ENCODE measurements at places on chromosomes 6 and 20. TPM values are rescaled to one million over a fixed set of nuclear protein-coding genes. Genes with fewer than 3 reads are reported as not detected.

GRCh38 chr6:133436652-133437051, 195.5 kb downstream of the EYA4 start:
- H3K27ac ChIP-seq = no peak overlapping the region
- H3K36me3 ChIP-seq = no peaks in the 10 kb centered on the region
- H3K27me3 ChIP-seq = no peaks in the 10 kb centered on the region
- DNase-seq = no peak

The GSTA1 gene
- not detected for total RNA-seq

DNA sequence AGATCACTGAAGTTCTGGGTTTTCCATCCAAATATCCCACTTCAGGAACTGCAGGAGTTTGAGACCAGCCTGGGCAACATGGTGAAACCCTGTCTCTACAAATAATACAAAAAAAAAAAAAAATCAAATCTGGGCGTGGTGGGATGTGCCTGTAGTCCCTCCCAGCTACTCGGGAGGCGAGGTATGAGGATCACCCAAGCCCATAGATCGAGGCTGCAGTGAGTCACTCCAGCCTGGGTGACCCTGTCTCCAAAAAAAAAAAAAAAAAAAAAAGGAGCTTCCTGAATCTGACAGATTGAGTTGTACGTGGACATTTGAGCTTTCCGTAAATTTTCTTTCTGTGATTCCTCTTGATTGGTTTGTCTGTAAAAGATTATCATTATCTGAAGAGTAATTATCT, 55.6 kb downstream of the TULP4 start:
- no peak overlapping the region for H3K4me3 ChIP-seq
- no peak for DNase-seq
- H3K27ac ChIP-seq = no peak overlapping the region
- H3K4me1 ChIP-seq = no peaks in the 10 kb centered on the region
- H3K36me3 ChIP-seq = peaks cover 16% of the 10 kb centered on the region
- no peaks in the 10 kb centered on the region for H3K27me3 ChIP-seq

DNA sequence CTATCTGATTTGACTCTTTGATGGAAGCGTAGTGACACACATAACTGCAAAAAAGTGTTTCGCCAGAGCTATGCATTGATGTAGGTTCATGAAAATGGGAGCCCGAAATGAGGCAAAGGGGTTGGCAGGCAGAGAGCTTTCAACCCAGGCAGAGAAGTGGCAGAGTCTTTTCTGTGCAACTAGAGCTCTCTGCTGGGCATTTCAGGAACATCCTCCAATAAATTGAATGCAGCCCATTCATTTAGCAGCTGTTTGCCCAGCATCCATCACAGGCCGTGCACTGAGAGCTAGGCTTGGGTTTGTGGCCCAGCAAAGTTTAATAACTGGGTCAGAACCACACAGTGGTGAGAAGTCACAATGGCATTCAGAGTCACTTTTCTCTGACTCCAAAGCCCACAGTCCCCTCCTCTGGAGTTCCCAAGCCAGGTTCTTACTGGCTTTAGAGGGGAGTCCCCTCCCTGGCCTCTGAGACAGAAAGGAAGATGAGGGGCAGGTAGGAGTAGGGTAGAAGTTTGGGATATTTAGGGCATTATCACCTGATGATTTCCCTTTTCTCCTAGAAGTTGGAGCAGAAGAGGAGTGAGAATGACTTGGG, 31.8 kb upstream of the ELMO2 start:
- no peaks in the 10 kb centered on the region for H3K36me3 ChIP-seq
- no peak overlapping the region for H3K27ac ChIP-seq
- peak; percentile 48 for DNase-seq

- H3K27me3 ChIP-seq = no peaks in the 10 kb centered on the region
- H3K36me3 ChIP-seq = peaks cover 4% of the 10 kb centered on the region
- H3K4me3 ChIP-seq = no peak overlapping the region
- DNase-seq = no peak
These were observed 127.3 kb downstream of the TENT5A start for GRCh38 chr6:81625216-81625615.

The NRSN2 gene
- 61.1 TPM for total RNA-seq

The ADGB gene
- total RNA-seq = not detected

DNA sequence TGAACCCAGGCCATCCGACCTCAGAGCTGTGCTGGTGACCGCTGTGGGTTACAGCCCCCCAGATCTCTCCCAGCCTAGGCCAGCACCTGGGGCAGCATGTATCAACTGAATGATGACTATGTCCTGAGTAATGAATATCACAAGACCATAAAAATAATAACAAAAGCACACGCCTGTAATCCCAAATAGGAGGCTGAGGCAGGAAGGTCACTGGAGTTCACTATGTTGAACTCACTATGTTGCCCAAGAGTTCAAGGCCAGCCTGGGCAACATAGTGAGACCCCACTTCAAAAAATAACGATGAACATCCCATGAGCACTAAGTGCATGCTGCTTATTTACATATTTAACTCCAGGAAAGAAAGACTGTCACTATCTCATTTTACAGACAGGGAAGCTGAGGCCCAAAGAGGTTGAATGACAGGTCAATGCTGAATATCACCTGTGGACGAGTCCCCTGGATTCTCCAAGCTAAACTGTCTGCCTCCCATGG, 92.3 kb downstream of the NFATC2 start:
- H3K4me3 ChIP-seq = no peak overlapping the region
- no peak overlapping the region for H3K27ac ChIP-seq
- peaks cover 2% of the 10 kb centered on the region for H3K27me3 ChIP-seq
- H3K4me1 ChIP-seq = peaks cover 56% of the 10 kb centered on the region

The ADA gene
- total RNA-seq = 14.8 TPM
